ENCODE measurements at places on chromosomes 4 and X.
A peak's percentile ranks its signal among the peaks of the same experiment; 100 is the strongest.

- no peak for DNase-seq
Observed at GRCh38 chr4:121737846-121738554, 27.0 kb downstream of the SMIM43 start.

GRCh38 chrX:118058924-118059323 is 57.7 kb downstream of the KLHL13 start:
- DNase-seq = no peak

GRCh38 chrX:139759637-139760036 is 51.7 kb upstream of the MCF2 start:
- peak; percentile 4 for DNase-seq

DNA sequence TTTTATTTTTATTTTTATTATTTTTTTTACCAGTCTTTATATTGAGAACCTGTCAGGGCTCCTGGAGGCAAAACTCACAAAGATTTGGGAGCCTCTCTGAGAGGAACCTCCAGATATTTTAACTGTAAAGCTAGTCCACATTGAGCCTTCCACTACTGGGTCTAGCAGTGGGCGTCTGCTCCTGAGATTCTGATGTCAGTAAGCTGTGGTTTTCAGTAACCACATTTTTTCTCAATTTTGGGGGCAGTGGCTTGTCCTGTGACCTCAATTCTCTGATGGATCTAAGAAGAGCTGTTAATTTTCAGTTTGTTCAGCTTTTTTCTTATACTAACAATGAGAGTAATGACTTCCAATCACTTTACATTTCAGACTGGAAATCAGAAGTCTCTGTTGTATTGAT is 23.6 kb upstream of the GPRASP1 start:
- no peak for DNase-seq
